Left ventricle myocardium superior (tissue), 1 donor: ENCODE measurements at places on chromosomes 6 and 20. TPM values are rescaled to one million over a fixed set of nuclear protein-coding genes. Genes with fewer than 3 reads are reported as not detected.

DNA sequence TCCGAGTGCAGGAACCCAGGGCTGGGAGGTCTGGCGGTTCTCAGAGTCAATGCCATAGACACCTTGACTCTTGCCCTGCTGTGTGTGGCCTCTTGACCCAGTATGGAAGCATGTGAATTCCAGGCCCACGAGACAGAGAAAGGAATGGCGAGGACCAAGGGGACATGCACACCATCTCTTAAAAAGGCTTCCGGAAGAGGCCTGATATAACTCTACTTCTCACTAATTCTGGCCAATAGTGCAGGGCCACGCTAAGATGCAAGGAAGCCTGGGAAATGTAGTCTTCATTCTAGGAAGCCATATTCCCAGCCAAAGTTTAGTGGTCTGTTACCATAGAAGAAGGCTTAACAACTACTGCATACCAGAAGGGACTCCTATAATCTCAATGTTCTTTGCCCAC is 177.0 kb upstream of the KCNG1 start:
- no peak for DNase-seq

GRCh38 chr6:112216662-112217551 is 37.5 kb downstream of the LAMA4 start:
- DNase-seq = no peak

DNA sequence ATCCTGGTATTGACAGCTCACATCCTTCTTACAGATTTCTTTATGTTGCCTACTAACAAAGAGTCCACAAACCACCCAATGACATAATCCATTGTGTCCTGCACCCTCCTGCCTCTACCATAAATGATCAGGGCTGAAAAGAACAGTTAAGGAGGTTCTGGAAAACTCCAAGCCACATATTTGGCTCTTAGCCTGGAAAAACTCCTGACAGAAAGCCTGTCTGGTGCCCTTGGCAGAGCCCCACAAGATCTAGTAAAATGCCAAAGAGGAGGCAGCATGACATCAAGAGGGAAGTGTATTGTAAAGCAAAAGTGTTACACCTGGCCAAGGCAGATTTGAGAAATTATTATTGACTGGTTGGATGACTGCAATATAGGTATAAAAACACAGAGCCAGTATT is 126.4 kb upstream of the VGLL2 start:
- peak; percentile 32 for DNase-seq

SRMS gene
- not detected for total RNA-seq

RAET1G gene
- 0.32 TPM for total RNA-seq

DNA sequence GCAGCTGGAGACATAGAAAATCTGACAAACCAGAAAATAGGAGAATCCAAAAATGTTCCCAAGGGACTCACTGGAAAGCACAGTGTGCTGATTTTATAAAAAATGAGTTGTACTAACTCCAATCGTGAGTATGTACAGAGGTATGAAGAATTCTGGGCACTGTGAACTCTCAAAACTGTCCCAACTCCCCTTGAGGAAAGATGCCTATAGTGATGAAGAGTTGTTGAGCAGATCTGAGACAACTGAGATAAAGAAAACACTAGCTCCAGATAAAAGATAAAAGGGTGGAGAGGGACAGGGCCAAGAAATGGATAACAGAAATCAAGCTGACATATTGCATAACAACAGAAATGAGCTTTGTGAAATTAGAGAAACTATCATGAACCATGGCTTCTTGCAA is 481.4 kb downstream of the MAFB start:
- no peak for DNase-seq

CRYBG1 gene
- 2.0 TPM for total RNA-seq

RAET1L gene
- total RNA-seq = not detected

- DNase-seq = no peak
Observed at GRCh38 chr6:138559143-138559542, 59.8 kb upstream of the NHSL1 start.

DNA sequence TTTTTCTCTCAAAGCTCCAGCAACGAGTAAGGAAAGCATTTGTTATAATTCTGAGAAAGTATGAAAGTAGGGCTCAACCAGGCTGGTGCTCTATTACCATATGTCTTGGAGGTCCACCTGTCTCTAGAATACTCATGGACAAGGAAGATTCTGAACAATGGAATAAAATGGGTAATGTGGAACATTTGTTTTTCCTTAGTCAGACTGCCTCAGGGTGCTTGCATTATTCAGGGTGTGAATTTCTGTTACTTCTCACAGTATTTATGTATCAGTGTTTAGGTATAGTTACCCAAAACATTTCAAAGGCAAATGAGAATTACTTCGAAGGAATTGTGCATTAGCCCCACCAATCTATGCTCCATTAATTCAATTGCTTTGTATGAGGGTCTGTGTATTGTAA is 586.2 kb upstream of the CITED2 start:
- no peak for DNase-seq

- no peak for DNase-seq
Observed at GRCh38 chr6:114762145-114762544, 419.3 kb upstream of the HS3ST5 start.

CGA gene
- total RNA-seq = 0.59 TPM

DNA sequence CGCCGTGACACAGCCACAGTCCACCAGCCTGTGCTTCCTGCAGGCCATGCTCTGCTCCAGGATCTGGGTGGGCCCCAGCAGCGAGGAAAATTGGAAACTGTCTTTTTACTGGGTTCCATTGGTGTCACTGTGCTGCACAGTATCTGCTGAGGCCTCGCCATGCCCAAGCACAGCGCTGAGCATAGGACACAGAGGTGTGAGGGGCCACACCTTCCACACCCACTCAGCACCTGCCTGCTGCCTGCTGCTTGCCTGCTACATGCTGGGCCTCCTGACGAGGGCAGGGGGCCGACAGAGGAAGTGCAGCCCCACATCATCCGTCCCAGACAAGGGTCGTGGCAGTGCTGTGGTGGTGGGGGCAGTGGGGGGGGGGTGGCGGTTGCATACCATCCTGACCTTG is 173.0 kb upstream of the THBS2 start:
- DNase-seq = no peak

DNA sequence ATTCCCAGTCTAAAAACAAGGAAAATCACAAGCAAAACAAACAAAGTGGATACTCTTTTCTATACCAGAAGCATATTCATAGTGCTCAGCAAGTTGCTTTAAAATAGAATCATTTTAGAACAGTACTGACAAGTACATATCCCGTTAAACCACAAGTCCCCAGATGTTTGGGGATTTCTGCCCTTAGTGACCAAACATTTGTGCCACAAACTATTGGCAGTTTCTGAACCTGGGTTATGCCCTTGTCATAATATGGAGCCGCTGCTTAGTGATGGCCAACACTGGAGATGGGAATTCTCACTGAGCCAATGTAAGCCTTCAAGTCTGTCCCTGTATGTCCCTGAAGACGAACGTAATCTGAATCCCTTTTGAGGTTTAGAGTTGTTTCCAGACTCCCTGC is 436.7 kb upstream of the JAG1 start:
- no peak for DNase-seq

TTLL9 gene
- total RNA-seq = not detected

ZNF311 gene
- total RNA-seq = 0.30 TPM

- no peak for DNase-seq
Observed at GRCh38 chr6:13427316-13427715, 60.1 kb downstream of the GFOD1 start.

CPXM1 gene
- 1.7 TPM for total RNA-seq

GRCh38 chr6:41175084-41175483 is 12.2 kb upstream of the TREM2 start:
- no peak for DNase-seq

- no peak for DNase-seq
Observed at GRCh38 chr6:84618836-84619235, 145.6 kb downstream of the TBX18 start.

GRCh38 chr6:4055420-4056041 is 23.4 kb downstream of the FAM217A start:
- no peak for DNase-seq

DNA sequence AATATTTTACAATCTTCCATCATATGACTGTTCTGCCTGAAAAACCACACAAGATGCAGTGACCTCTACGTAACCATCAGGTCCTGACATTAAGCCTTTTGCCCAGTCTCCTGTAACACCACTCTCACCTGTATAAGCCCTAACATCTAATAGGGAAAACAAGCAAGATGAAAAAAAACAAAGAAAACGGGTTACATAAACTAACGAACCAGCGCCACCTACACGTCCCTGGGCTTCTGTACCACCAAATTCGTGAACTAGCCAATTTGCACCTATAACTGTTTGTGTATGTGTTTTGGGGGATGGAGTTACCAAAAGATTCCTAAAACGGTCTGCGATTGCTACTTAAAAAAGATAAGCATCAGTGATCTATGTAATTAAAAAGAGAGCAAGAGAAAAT is 70.2 kb downstream of the BLOC1S5 start:
- DNase-seq = no peak

- peak; percentile 87 for DNase-seq
Observed at GRCh38 chr6:46491201-46491627, at the start of gene RCAN2. Gene RCAN2, minus strand, starts transcription at chr6:46491449.

GRCh38 chr6:2799936-2800527 is 34.8 kb downstream of the WRNIP1 start:
- DNase-seq = no peak

GABRR1 gene
- not detected for total RNA-seq

SAYSD1 gene
- total RNA-seq = 12.0 TPM

- DNase-seq = no peak
Observed at GRCh38 chr6:101203664-101204063, 189.8 kb upstream of the GRIK2 start.

DNA sequence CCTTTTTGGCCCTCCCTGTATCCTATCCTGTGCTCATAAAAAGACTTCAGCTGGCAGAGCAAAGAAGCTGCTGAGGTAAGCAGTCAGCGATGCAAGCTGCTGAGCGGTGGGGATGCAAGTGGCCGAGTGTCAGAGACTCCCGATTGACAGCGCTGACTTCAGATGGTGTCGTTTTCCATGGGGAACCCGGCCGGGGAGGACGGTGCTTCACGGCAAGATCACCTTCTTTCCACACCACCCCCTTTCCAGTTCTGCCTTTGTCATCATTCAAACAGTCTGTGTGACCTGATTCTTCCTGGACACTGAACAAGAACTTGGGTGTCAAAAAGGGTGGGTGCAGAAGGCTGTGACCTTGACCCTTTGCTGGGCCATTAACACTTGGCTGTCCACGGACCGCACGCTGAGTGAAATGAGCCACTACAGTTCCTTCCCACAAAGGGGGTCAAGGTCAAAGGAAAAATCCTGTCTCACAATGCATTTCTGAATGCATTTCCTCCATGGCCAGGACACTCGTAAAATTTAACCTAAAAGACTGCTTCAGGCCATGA is 52.9 kb upstream of the UNC93A start:
- DNase-seq = no peak

THBD gene
- 13.1 TPM for total RNA-seq

GRCh38 chr6:125392682-125393081 is 90.9 kb upstream of the HDDC2 start:
- DNase-seq = no peak

- no peak for DNase-seq
Observed at GRCh38 chr6:134741200-134741536, 208.7 kb downstream of the ALDH8A1 start.

DNA sequence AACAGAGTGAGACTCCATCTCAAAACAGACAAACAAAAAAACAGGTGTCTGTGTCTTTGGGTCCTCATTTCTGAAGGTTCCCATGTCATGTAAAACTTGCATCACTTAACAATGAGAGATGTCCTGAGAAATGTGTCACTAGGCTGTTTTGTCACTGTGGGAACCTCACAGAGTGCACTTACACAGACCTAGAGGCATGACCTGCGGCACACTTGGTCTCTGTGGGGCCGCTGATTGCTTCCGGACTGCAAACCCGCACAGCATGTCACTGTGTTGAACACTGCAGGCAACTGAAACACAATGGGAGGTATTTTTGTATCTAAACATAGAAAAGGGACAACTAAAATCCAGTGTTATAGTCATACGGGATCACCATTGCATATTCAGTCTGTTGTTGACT is 42.3 kb upstream of the TMEM181 start:
- DNase-seq = no peak

SLC32A1 gene
- not detected for total RNA-seq

DNA sequence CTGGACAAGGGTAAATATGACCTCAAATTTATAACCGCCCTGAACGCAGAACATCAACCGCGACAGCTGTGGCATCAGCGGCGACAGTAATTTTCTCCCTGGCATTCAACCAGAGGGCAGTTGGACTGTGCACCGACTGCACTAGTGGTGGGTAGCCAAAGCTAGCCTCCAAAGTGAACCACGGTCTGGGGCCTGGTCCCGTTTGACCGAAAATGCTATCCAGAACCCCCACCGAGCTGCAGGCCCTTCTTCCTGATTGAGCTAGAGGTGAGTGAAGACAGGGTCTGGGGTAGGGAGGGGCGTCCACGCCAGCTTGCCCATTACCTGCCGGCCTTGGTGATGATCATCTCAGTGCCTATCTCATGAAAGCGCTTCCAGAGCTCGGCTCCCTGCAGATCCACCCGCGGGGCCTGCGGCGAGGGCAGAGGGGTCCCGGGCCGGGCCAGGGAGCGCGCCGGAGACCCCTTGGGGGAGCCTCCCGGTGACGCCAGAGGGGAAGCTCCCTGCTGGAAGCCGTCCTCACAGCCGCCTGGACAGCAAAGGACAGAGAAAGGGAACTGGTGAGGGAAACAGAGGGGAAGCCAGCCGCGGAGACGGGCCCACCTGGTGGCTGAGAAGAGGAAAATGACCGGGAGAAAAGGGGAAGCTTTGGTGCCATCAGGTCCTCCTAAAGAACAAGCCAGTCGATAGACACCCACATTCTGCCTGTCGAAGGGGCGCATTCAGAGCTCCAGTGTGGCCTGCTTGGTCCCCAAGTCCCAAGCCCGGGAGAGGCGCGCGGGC is 2.0 kb downstream of the TBX18 start:
- peak; percentile 52 for DNase-seq

DNA sequence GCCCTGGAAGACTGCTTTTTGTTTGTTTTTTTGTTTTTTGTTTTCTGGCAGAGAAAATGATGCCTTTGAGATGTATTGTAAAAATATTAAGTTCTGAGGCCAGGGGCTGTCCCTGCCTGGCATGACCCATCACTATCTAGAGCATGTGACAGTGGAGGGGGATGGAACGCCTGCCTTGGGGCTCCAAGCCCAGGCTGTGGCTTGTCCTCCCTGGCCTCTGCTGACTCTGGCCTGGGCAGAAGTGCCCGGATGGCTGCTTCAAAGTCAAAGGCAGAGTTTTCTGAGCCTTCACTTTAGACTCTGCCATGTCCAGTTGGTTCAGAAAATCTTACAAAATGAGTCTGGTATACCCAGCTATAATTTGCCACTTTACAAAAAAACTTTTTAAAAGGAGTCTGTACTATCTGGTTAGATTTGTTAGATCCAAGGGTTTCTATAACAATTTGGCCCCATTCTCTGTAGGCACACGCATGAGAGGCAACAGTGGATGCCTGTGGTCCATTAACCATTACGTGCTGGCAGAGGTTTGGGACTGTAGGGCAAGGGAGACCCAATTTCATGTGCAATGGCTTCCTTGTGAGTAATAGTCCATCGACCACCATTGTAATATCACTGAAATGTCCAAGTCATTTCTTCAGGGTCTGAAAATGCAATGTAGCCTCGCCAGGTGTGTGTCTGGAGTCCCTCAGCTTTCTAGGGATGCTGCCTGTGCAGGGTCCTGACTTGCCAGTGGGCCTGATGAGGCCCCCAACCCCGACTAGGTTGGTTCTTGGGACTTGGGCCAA is 8.3 kb downstream of the PPP1R3G start:
- DNase-seq = peak; percentile 59

- no peak for DNase-seq
Observed at GRCh38 chr20:41746635-41747034, 128.5 kb upstream of the CHD6 start.

- no peak for DNase-seq
Observed at GRCh38 chr6:70547313-70547712, 19.4 kb upstream of the SDHAF4 start.

GRCh38 chr20:24359321-24360027 is 110.0 kb upstream of the SYNDIG1 start:
- DNase-seq = no peak
